Stimulated activated CD8-positive, alpha-beta memory T cell treated with anti-CD3 and anti-CD28 coated beads, Interleukin-15, amount 100 ng/mL, for 4 hours (primary cell): ENCODE measurements at places on chromosomes 16 and 17.

GRCh38 chr16:68300734-68301459 is 9.8 kb downstream of the SLC7A6OS start:
- DNase-seq: no peak

- no peak for DNase-seq
Observed at GRCh38 chr17:38861399-38861843, 7.9 kb upstream of the RPL23 start.

GRCh38 chr17:38534498-38534885 is 71.3 kb downstream of the SRCIN1 start:
- DNase-seq: no peak

DNA sequence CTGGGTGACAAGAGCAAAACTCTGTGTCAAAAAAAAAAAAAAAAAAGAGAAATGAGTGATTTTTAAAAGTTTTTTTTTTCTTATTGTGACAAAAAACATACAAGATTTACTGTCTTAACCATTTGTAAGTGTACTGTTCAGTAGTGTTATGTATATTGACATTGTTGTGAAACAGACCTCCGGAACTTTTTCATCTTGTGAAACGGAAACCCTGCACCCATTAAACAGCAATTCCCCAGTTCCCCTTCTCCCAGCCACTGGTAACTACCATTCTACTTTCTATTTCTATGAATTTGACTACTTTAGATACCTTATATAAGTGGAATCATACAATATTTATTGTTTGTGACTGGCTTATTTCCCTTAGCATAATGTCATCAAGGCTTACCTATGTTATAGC is 18.7 kb downstream of the DUS2 start:
- no peak for DNase-seq

DNA sequence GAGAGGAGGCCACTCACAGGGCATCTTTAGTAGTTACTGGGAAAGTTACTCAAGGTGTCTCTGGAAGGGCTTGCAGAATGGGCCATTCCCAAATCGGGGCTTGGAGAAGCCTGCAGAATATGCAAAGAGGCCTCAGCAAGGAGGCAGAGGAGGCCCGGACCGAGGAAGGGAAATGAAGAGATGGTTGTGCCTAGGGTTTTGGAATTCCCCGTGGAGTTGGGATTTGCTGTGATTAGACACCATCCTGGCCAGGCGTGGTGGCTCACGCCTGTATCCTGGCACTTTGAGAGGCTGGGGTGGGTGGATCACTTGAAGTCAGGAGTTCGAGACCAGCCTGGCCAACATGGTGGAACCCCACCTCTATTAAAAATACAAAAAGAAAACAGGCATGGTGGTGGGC is 193.0 kb downstream of the IRF8 start:
- no peak for DNase-seq

DNA sequence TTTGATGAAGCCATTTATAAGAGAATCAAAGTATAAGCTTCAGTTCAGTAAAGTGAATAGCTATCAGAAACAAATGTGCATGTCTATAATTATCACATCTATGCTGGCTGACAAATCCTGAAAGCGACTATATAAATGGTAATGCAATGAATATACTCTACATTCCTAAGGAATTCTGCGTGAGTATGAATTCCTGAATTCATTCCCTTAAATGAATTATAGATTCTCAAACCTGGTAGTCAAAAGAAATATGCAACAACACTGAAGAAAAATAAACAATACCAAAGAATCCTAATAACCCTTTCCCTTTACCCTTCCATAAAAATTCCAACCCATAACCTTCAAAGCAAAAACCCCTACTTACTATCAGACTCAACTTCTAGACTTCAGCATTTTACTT is 416.6 kb upstream of the PMFBP1 start:
- DNase-seq: no peak

DNA sequence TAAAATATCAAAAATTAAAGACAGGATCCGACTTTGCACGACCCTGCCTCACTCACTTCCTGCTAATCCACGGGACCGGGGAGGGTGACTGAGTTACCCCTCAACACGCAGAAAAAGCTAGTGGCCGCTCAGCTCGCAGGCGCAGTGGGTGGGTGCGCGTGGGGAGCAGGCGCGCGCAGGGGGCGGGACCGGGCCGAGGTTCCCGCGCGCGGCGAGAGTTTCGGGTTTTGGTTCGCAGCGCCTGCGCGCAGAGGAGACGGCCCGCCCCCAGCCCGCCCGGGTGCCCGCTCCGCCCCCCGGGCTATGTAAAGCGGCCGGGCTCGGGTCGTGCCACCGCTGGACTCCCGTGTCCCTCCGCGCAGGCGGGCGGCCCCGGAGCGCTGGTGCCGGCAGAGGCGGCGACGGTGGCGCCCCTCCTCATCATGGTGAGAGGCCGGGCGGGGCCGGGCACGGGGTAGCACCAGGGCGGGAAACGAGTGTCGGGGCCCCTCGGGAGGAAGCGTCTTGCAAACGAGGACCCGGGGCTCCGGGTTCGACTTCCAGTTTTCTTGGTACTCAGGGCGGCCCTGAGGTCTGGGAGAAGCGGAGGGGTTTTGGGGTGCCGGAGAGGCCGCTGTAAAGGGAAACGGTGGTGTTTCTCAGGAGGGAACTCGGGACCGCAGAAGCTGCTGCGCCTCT is at the start of gene CNP:
Gene CNP, plus strand, starts transcription at position 333 of the 678 bp plus-strand sequence. Its CDS starts 90 bp downstream, at position 423.
- peak; percentile 79 for DNase-seq

GRCh38 chr16:22267764-22268163 is 29.4 kb upstream of the POLR3E start:
- no peak for DNase-seq

GRCh38 chr16:79598348-79599181 is 2.0 kb downstream of the MAF start:
- no peak for DNase-seq

GRCh38 chr16:56298948-56299596 is 107.8 kb downstream of the GNAO1 start:
- no peak for DNase-seq
